GF-D8 (cell line): ENCODE measurements at places on chromosomes 7 and 10.

GRCh38 chr10:79985481-79986072 lies 36.7 kb upstream of the SFTPD start:
- no peak for DNase-seq

DNA sequence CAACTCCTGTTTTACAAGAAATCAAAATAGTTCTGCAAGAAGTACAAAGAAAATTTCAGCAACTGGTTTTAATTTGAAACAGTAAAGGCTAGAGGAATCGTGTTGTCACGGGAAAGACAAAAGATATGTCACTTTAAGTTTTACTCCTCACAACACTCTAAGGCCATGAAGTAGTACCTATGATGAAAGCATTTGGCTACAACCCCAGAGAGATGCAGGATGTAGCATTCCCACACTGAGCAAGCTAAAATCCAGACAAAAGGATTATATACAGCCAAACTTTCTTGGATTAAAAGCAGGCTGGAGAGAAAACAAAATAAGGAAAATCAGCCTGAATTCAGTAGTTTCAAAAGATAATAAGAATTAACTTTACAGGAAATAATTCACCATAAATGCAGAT lies 245.5 kb upstream of the STEAP1 start:
- no peak for DNase-seq

- DNase-seq, result no peak
Measured at GRCh38 chr10:88032566-88032965, 169.1 kb downstream of the PTEN start.

- no peak for DNase-seq
Measured at GRCh38 chr10:46541017-46541661, 15.3 kb downstream of the GPRIN2 start.

GRCh38 chr10:93815304-93816096 lies 57.8 kb downstream of the LGI1 start:
- no peak for DNase-seq

- DNase-seq, result peak; percentile 100
Measured at GRCh38 chr7:138257459-138258196, 181.4 kb downstream of the AKR1D1 start.

DNA sequence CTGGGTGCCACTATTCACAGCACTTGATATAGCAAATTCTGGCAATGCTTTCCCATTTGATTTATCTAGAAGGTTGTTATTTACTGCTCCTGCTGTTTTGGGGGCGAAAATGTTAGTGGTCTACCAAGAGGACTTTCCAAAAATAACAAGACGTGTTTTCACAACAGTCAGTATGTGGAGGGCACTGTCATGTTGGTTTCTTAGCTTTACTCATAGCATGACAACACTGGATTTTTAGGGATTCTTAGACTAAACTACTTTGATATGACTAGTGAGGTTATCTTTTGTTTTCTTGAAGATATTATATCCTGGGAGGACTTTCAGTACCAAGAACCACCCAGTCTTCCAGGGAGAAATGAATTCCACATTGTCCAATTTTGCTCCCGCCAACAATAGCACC lies 49.4 kb downstream of the NUDCD3 start:
- DNase-seq, result no peak

GRCh38 chr10:94490789-94491039 lies 54.9 kb upstream of the HELLS start:
- no peak for DNase-seq

- DNase-seq, result no peak
Measured at GRCh38 chr7:149719050-149719899, 54.1 kb downstream of the ZNF467 start.
